Choroid plexus epithelial cell (primary cell): ENCODE measurements at places on chromosomes 4 and X.

DNA sequence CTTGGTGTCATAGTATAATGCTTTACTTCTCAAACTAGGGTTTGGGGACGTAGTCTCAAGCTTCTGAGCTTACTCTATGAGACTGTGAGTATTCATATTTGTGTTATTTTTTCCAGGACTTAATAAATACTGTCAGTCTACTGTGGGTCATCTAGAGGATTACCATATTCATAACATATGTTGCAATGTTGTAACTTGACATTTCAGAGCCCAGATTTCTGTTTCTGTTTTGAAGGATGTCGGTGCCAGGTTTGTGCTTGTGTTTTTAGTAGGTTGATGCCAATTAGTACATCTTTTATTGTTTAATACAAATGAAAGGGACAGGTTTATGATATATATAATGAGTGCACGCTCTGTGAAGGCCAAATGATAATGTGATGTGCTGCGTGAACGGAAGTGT, 69.6 kb downstream of the SPANXN4 start:
- no peak for DNase-seq

GRCh38 chrX:48021026-48021900, 14.5 kb downstream of the SPACA5 start:
- peak; percentile 90 for DNase-seq

GRCh38 chr4:3251691-3252479, 2.9 kb downstream of the MSANTD1 start:
- DNase-seq: no peak

DNA sequence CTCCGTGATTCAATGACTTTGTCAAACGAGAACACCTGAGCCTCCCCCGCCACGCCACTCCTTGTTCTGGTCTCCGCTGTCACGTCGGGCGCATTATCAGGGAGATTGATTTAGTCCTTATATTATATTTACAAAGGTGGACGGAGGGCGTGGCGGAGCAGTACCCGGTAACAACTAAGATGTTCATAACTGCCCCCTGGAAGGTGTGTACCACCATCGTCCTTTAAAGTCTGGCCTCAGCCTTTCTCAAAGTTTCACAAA, 284.2 kb downstream of the PACRGL start:
- DNase-seq: no peak

DNA sequence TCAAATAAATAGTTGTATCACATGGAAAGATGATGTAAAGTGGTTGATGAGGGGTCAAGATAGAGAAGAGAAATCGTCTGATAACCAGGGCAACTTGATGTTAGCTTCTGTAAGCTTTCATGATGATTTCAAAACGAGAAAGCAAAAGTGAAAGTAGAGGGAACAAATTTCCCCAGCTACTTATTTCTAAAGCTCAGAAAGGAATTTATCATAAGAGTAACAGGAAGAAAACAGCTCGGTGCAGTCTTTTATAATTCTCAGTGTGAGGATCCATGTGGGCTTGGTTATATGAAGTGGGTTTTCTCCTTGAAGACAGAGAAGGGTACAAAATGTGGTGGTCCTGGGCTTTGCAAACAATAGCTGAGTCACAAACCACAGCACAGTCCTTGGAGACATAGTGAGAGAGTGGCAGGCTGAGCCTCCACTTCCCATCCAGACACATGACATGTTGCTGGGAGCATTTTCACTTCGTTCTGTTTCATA, 32.1 kb upstream of the GLRA2 start:
- DNase-seq: peak; percentile 3

DNA sequence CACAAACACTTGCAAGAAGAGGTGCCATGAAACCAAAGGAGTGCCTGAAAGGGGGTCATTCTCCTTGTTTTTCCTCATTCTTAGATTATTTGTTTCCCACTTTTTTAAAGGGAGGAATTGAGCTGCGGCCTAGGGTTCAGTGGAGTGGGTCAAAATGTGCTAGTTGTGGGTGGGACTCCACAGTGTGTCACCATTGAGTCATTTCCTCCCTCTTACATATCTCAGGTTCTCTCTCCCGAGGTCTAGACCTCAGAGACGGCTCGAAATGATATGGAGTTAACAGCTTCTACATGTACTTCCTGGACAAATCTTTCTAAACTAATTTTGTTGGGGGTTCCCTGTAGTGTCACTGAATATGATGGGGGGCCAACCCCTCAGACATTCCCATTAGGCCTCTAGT, 328.4 kb upstream of the SPANXN1 start:
- no peak for DNase-seq

DNA sequence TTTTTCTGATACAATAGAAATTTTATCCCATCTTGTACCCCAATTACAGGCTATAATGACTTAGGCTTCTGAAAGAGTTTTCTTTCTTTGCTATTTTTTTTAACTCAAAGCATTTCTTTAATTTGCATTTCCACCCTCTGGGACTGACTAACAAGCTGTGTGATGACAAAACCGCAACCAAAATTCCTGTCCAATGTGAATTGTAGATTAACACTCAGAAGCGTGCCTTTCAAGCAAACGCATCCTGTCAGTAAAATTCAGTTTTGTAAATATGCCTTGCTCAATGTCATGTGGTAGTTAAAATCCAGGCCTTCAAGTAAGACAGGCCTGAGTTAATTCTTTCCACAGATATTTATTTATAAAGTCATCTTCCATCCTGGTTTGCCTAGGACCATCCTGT, 50.3 kb downstream of the STK32B start:
- DNase-seq: no peak

DNA sequence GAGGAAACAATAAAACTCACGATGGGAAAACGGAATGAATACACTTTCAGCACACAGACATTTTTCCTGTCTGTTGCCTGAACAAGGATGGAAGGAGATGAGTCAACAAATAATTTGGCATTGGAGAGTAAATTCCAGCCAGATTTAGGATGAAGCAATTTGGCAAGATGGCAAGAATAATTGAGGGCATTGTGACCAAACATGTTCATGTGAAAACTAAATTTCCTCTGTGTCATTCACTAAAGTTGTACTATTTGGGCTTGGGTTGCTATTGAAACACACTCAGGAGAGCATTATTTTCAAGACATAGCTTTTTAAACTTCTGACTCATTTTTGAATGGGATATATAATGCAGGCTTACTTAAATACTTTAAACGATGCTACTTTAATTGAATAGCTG, 1614.4 kb downstream of the PCDH19 start:
- DNase-seq: peak; percentile 0

GRCh38 chr4:147307896-147308674, 172.8 kb upstream of the EDNRA start:
- DNase-seq: no peak

DNA sequence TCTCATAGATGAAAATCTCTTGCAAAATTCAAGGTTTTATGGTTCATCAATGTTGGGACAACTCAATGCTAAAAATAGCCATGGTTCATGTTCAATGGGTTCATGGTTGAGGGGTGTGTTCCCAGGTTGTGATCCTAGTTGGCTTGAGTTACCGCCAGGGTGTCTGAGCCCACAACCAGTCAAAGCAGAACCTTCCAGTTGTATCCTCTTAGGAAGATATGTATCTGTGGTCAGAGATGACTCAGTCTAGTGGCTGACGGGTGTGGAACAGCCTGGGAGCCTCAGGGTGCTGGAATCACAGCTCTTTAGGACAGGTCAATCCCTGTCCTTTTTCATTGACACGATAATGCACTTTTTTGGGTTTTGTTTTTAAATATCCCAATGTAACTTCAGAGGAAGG, 192.3 kb upstream of the NR3C2 start:
- peak; percentile 6 for DNase-seq

DNA sequence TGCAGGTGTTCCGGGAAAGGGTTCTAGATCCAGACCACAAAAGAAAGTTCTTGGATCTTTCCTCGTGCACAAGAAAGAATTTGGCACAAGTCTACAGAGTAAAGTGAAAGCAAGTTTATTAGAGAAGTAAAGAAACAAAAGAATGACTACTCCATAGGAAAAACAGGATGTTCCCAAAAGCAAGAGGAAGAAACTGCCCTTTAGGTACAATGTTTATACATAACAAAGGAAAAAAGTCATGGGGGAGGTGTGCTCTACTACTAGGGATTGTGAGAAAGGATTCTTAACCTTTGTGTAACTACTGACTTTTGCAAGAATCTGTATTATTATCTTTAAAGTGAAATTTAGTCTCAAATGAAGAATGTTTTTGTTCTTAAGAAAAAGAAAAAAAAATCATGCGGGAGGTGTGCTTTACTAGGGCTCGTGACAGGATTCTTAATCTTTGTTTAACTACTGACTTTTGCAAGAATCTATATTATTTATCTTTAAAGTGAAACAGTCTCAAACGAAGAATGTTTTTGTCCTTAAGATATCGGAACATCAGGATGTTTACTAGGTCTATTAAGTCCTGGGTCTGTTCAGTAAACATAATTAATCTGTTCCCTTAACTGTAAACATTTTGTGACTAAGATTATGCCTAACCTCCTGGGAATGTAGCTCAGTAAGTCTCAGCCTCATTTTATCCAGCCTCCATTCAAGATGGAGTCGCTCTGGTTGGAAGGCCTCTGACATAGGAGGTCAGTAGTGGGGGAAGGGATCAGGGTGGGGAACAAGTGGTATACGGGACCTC, 110.4 kb upstream of the BEND4 start:
- no peak for DNase-seq

DNA sequence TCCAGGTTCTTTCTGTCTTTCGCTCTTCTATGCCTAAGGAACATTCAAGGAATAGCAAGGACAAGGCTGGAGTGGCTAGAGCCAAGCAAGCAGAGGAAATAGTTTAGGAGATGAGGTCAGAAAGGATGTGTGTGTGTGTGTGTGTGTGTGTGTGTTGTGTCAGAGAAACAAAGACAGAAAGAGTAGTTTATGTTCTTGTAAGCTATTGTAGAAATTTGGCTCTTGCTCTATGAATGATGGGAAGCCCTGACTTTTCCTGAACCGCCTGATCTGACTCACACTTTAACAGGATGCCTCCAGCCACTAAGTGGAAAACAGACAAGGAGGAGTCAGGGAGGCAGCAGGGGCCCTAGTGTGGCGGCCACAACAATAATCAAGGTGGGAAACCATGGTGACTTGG, 39.7 kb downstream of the LGI2 start:
- DNase-seq: peak; percentile 23

DNA sequence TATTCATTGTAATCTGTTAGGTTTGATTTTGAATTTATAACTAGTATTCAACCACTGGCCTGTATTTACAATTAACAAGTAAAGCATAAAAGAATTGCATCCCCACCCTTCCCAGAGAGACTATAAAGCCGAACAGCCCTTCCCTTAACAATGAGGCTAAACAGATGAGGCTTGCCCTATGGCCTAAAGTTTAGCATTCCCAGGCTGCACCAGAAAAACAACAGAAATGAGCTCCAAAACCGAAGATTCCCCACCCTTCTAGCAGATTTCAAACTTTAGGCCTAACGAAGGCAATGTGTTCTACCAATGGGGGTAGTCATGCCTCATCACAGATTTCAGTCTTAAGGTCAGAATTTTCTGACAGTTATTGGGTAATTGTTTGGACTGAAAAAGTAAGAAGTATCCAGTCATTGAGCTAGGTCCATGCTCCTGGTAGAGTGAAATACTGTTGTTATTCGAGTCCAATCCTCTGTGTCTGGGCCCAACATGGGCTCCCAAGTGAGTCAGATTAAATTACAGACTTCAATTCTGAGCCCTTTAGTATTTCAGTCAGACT, 197.6 kb downstream of the ANTXR2 start:
- no peak for DNase-seq

- DNase-seq: no peak
Measured at GRCh38 chrX:128884430-128884829, 638.9 kb downstream of the SMARCA1 start.

DNA sequence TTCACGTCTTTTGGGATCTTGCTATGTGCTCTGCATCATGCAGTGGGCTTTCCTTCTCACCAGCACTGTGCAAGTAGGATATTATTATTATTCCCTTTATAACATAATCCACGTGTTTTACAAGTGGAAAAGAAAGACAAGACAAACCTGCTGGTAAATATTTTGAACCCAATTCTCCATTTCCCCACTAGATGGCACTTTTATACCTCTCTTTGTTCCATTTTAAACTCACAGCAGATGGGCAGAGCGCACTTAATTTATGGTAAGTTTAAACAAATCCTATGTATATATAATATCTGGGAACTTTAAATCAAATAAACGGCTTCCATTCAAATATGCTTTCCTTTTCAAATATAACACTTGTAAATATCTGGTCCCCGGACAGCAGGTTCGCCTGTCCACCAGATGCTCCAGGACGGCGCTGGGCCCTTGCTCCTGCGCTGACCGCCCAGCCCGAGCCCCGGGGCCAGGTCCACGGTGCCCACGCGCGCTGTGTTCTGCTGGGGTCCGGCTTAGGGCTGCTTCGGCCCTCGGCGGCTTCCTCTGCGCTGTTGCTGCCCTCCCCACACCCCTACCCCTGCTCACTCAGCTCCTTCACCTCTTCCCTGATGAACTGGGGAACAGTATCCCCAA, 31.1 kb downstream of the F11 start:
- peak; percentile 85 for DNase-seq

GRCh38 chr4:72325215-72325614, 243.8 kb downstream of the ADAMTS3 start:
- no peak for DNase-seq

GRCh38 chr4:108313546-108314339, 145.0 kb upstream of the LEF1 start:
- no peak for DNase-seq

DNA sequence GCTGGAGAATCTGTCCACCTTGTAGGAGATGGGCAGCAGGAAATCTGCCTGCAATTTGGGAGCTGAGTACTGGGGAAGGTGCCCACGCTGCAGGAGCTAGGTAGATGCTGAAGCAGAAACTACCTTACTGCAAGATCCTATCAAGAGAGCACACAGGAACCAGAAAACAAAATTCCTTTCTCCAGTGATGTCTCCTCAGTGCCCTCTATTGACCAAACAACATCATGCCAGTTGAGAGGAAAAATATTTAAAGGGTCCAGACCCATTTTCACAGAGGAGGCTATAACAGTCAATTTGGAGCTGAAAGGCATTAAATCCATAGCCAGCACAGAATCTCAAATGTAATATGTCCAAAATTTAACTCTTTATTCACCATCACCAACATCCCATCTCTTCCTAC, 406.8 kb downstream of the SLITRK2 start:
- no peak for DNase-seq

GRCh38 chr4:140291259-140291658, 82.2 kb upstream of the SCOC start:
- no peak for DNase-seq
